HEK293T (cell line): ENCODE measurements at places on chromosomes 6 and 20.

DNA sequence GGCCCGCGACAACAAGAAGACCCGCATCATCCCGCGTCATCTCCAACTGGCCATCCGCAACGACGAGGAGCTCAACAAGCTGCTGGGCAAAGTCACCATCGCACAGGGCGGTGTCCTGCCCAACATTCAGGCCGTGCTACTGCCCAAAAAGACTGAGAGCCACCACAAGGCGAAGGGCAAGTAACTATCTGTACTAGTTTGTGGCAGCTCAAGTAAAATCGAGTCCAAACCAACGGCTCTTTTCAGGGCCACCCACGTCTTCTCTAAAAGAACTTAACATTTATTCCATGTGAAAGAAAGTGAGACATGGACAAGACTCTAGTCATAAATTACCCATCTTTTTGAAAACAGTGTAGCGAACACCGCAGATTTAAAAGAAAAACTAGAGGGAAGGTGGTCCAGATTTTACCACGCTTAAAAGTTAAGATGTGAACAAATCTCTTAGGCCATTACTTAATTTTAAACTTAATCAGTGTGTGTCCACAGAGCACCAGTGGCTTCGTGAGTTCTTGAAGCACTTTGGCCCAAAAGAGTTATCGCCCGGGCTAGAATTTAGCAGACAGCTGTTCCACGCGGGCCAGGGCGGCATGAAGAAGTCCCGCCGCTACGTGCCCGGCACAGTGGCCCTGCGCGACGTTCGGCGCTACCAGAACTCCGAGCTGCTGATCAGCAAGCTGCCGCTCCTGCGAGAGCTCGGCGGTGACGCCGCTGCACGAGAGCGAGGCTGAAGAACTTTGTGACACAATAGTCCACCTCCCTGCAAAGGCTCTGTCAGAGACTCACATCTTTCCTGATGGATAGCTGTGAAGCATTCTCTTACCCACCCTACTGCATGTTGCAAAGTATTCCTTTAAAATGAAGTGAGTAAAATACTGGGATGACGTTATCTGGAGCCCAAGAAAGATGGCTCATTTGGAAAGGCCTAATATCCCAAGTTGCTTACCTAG is 113.9 kb upstream of the PRSS16 start:
- DNase-seq = peak; percentile 22

- peak; percentile 80 for DNase-seq
These were observed at the start of gene MRS2 for GRCh38 chr6:24402697-24403500. Gene MRS2, plus strand, starts transcription at chr6:24402936. Its CDS starts 111 bp downstream, at chr6:24403047.

- no peak for DNase-seq
These were observed 49.8 kb upstream of the FANCE start for GRCh38 chr6:35402136-35402855.

DNA sequence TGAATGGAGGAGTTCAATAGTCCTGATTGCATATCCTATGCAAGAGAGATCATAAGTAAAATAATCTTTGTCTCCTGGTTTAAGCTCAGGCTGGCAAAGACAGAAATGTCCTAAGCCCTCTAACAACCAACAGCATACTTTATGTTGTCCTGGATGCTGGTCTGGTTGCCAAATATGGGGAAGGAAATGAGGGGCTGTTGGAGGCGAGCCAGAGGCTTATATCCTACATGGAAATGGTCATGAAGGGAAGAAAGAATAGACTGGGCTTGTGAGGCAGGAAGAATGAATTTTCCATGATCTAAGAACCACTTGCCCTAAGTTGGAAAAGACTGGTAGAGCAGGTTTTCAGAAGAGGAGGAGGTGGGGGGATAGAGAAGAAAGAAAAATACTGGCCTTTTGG is 237.1 kb downstream of the SMOC2 start:
- DNase-seq = no peak

- DNase-seq = peak; percentile 58
These were observed 1.0 kb upstream of the SYNCRIP start for GRCh38 chr6:85643537-85644278.

- no peak for DNase-seq
These were observed 4.8 kb downstream of the ARFGEF2 start for GRCh38 chr20:48926267-48926666.

GRCh38 chr6:112018619-112019416 is 35.1 kb upstream of the CCN6 start:
- peak; percentile 55 for DNase-seq

DNA sequence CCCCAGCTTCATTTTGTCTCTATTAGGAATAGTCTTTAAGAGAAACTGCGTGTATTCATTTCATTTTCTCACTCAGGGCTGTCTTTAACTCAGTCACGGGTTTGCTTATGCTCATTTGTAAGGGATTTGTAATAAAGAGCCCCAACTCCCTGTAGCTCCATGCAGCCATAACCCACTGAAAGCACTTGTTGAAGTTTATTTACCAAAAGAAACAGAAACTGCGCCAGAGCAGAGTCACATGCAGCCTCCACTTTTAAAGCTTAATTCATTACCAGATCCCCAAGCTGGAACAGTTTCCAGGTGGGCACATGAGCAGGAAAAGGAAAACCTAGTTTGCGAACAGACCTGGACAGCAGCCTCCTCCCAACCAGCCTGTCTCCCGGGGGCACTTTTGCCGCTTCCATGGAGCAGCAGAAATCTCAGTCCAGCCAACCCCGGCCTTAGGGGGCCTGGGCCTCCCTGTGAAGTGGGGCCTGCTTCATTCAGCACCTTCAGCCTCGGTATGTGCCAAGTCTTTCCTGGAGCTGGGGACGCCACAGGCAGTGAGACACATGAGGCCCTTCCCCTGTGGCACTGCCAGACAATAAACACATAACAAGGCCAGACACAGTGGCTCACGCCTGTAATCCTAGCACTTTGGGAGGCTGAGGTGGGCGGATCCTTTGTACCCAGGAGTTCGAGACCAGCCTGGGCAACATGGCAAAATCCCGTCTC is 4.5 kb downstream of the BCAS4 start:
- no peak for DNase-seq
